Stimulated activated CD8-positive, alpha-beta memory T cell treated with anti-CD3 and anti-CD28 coated beads, Interleukin-7, amount 100 ng/mL, for 4 hours (primary cell): ENCODE measurements at places on chromosomes 2 and 18.

GRCh38 chr2:238160206-238161129, 1.7 kb downstream of the ERFE start:
- no peak for DNase-seq

- DNase-seq: no peak
Observed at GRCh38 chr18:33146014-33146413, 294.5 kb downstream of the CCDC178 start.

- DNase-seq: no peak
Observed at GRCh38 chr2:85131116-85131515, 2.1 kb upstream of the TCF7L1 start.

GRCh38 chr18:76055025-76055424, 440.0 kb downstream of the ZNF516 start:
- DNase-seq: no peak

GRCh38 chr18:6682437-6683111, 46.9 kb upstream of the ARHGAP28 start:
- no peak for DNase-seq

GRCh38 chr2:39094717-39095363, 26.0 kb downstream of the SOS1 start:
- DNase-seq: no peak

GRCh38 chr2:72813841-72814240, 12.0 kb downstream of the EXOC6B start:
- DNase-seq: no peak

DNA sequence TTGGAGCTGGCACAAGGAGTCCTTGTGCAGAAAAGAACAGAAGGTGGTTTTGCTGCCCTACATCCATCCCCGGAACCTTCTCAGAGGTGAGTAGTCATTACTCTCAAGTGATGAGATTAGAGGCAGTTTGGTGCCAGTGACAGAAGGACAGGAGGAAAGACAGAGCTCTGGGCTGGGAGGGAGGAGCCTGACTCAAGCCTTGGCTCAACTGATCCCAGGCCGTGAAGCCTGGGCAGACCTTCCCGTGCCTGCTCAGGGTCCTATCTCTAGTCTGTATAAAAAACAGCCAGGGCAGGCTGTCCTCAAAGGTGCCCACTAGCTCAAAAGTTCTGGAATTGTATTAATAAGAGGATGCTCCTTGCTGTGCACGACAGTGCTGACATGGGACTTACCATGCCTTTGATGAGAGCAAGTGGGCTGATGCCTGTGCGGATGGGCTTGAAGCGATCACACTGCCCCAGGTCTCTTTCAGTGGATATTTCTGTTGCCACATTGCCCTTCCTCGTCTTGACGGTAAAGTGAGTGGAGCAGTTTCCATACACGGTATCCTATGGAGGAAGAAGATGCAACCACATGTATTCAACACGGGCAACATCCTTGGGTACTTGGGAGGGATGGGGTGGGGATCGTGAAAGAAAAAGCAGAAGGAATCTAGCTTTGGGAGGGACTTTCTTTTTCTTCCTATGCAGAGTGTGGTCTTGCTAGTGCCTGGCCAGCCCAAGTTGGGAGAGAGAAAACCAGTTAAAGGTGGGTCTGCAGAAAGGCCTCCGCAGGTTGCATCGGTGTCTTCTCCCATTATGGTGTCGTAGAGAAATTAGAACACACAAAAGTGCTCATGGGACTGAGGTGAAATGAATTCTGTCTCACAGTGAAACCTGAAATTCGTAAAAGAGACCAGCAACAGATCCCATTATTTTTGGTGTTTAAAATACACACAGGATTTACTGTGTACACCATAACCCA, 6.9 kb downstream of the APOB start:
- DNase-seq: no peak

DNA sequence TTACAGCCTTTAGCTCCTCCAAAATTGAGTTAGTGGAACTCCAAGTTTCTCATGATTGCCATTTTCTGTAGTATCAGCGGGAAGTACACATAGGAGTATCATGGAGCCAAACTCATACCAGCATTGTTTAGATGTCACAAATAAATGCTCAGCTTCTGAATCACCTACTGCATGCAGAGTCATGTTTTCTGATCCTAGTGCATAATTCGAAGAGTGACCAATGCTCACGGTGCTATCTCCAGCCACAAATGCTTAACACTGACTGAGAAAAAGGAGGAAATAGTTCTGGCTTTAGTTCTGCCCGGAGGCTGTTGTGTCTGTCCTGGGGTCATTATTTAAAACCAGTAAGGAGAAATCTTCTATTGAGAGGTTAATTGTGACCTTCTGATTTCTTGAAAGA, 45.4 kb upstream of the LRATD1 start:
- no peak for DNase-seq

GRCh38 chr18:56076723-56077122, 488.7 kb upstream of the TCF4 start:
- DNase-seq: no peak
